ENCODE measurements at places on chromosomes 6 and 20. TPM values are rescaled to one million over a fixed set of nuclear protein-coding genes. Genes with fewer than 3 reads are reported as not detected.

The ZNF165 gene
- total RNA-seq = 0.57 TPM

The PHACTR1 gene
- total RNA-seq = 0.09 TPM

The PREX1 gene
- total RNA-seq = 13.1 TPM

The PET117 gene
- 11.1 TPM for total RNA-seq

All from smooth muscle cell of bladder (primary cell).